Activated T-cell treated with anti-CD3 and anti-CD28 coated beads for 24 hours (primary cell): ENCODE measurements at places on chromosomes 3 and 15.

- DNase-seq: peak; percentile 28
Measured at GRCh38 chr15:82849556-82850512, 40.4 kb downstream of the WHAMM start.

DNA sequence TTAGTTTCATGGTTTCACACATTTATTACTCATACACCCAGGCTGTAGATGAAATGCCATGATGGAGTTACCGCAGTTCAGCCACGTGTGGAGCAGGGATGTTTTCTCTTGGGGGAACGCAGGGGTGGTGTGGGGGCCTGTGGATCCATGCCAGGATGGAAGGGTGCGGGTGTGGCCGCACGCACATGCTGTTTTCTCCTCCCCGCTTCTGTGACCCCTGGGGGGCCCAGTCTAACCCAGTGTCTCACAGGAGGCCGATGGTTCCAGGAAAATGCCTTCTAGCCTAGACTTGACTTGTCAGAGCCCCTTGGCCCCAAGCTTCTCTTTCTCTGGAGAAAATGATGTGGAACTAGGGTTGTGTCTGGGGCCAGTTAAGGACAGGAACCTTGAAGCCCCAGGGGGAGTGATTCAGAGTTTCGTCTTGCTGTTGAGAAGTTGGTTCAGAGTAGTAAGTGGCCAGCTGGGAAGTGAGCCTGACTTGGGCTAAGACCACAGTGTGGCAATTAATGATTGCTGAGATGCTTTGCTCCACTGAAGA is 240.4 kb upstream of the BHLHE40 start:
- no peak for DNase-seq

- no peak for DNase-seq
Measured at GRCh38 chr3:160010578-160010977, 21.9 kb downstream of the IL12A start.

DNA sequence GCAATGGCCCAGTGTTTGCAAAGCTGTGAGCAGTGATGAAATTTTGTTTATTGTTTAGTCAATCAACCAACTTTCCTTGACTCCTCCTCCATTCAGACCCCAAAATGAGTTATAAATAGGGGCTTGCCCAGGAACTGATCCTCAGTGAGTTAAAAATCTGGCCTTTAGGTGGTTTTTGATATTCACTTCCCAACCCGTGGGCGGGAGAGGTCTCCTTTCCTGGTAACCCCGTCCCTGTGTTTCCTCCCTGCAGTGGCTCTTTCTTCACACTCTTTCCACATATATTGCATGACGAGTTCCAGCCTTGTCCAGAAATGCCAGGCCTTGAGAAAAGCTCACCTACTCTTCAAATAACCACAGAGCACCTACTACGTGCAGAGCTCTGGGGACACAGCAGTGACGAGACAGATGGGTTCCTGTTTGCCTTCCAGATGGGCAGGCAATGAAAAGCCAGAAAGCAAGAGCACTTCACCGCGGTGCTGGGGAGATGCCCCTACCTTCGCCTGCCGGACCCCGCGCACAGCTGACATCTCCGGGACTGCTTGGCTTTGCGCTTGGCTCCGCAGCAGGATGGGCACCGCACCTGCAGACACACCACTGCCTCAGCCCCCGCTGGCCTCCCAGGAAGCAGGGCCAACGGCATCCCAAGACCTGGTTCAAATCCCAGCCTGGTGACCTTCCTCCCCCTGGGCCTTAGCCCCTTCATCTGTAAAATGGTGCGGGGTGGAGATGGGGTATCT is 17.2 kb downstream of the SSUH2 start:
- no peak for DNase-seq

- DNase-seq: no peak
Measured at GRCh38 chr3:55362210-55362960, 124.7 kb downstream of the WNT5A start.

DNA sequence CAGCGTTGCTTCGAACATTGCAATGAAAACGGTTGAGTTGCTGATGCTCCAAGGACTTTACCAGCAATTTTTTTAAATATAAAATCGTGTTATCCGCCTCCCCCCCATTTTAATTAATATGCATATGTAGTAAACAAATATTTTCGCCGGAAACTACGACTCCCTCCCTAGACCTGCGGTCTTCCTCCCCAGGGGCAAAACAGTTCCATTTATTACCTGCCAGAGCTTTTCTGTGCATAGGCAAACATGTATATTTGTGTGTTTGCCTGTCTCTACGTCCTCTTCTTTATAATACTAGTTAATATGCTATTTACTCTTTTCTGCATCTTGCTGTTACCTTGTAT is 593 bp upstream of the RSL24D1 start:
- DNase-seq: no peak

DNA sequence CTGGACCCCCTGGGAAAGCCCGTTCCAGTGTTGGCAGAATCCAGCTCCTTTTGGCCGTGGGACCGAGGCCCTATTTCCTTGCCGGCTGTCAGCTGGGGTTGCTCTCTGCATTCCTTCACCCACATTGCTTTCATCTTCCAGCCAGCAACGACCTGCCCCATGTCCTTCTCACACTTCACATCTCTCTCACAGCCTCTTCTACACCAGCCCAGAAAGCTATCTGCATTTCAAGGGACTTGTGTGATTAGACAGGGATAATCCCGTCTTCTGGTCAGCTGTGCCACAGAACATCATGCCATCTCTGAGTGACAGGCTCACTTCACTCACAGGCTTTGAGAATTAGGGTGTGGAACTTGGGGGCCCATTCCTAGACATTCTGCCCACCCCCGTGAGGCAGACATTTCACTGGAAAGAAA is 16.4 kb downstream of the EFCC1 start:
- DNase-seq: no peak

DNA sequence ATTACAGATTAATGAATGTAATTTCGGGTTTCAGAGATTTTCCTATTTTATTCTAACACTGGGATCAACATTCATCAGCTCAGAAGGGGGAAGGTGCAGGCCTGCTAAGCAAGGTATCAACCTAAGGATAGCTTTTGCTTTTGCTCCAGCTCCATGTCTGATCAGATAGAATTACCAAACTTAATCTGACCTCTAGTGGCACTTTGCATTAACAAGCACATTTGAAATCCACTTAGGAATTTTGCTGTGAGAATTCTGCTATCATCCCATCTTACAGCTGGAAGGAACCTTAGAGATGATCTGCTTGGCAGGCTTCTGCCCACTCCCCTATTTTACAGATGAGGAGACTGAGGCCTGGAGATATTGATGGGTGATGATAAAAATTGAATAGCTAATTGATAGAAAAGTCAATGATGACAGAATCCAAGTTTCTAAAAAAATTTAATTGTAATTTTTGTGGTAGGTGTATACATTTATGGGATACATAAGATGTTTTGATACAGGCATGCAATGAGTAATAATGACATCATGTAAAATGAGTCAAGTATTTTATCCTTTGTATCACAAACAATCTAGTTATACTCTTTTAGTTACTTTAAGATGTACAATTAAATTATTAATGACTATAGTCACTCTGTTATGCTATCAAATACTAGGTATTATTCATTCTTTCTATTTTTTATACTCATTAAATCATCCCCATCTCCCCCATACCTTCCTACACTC is 209.2 kb upstream of the ZPLD1 start:
- no peak for DNase-seq

DNA sequence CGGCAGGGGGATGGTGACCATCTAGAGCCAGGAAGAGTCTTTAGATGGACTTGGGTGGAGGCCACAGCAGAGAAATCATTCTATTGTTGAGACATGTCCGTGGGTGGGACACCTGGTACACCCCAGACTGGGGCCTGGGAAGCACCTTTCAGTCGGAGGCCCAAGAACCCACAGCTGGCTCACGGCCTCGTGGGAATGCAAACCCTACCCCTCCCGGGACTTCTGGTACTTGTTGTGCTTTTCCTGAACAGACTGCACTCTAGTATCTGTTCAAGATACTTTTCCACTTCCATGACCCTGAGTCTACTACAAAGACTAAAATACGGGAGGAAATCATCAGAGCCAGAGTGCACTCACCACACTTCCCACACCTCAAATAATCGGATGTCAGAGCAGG is 60.7 kb downstream of the BDH1 start:
- DNase-seq: no peak

- DNase-seq: no peak
Measured at GRCh38 chr15:88484682-88485331, 17.3 kb downstream of the MRPS11 start.

- no peak for DNase-seq
Measured at GRCh38 chr15:43144512-43144911, 11.1 kb downstream of the TMEM62 start.

DNA sequence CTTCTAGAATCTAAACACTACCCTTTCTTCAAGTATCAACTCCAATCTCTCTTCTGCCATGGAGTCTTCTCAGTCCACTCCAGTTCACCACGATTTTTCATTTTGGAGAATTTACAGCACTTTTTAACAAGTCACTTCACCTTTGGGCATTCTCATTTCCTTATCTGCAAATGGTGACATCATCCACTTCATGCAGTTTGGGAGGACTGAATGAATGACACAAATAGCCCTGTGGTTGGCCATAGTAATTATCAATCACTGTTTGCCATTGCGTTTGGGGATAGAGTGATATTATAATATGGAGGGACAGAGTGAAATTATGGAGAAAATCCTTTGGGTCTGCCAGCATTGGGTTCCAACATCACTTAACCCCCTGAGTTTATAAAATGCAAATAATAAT is 38.0 kb upstream of the TM4SF1 start:
- DNase-seq: no peak

GRCh38 chr3:157582637-157582973 is 79.4 kb upstream of the VEPH1 start:
- DNase-seq: no peak

GRCh38 chr15:31051496-31052080 is 49.9 kb downstream of the TRPM1 start:
- DNase-seq: no peak

DNA sequence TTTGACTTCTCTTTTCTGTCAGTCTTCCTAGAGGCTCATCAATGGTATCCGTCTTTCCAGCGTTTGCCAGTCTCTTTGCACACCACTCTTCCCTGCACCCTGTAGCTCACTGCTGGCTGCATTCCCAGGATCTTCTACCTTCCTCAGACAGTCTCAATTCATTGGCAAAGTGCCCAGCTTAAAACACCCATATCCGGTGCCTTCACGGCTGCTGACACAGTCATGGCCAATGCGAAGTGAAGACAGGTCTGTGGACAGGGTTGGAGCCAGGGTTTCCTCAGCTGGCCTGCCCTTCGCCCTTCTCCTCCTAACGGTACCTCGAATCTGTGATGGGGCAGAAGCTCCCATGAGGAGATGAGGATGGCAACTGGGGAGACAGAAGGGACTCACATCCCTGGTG is 36.1 kb downstream of the PTH1R start:
- no peak for DNase-seq

DNA sequence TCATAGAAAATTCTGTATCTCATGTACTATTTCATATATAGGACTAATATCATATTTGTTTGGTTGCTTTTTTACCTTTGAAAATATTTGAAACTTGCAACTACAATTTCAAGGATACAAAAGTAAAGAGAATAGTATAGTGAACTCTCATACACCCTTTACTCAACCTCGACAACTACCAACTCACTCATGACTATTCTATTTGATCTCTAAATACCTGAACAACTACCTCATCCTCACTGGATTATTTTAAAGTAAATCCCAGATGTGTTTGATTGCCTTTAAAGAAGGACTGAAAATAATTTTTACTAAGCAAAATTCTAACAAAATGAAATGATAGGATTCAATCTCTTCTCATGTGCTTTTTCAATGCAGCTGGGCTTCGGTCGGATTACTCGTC is 12.1 kb downstream of the TMPRSS7 start:
- DNase-seq: no peak

DNA sequence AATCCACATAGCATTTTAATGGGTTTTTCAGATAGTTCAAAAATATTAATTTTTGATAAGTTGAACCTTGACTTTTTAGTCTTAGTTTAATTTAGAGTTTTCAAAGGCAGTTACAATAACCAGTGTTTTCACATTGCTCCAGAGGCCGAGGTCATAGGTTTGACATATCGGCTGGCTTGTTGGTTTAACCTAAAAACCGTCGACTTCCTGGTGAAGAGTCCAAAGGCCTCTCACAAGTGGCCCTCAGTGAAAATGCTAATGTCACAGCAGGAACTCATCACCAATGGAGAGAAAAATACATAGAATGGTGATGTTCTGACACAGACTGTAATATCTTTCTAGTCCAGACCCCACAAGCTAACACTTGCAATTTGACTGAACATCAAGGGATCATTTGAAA is 642.3 kb downstream of the PLOD2 start:
- no peak for DNase-seq

- DNase-seq: no peak
Measured at GRCh38 chr3:192825657-192826200, 91.9 kb downstream of the MB21D2 start.

GRCh38 chr3:186374376-186374775 is 12.3 kb upstream of the DGKG start:
- no peak for DNase-seq

DNA sequence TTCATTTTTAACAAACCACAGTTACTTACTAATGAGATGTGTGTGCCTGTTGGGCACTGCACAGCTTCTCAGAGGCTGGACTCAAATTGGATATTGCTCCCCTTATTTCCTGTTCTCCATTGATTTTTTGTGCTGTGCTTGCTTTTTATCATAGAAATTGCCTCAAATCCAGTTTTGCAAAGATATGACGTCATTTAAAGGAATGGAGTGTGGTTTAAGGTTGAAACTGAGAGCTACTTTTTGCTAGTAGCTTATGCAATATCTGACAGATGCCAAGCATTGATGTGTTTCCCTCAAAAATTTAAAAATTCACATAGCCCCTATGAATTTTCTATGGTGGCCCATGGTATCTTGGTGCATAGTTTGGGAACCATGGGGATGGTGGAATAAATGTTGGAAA is 67.7 kb upstream of the ROPN1 start:
- no peak for DNase-seq

GRCh38 chr15:99677540-99678134 is 55.6 kb downstream of the LYSMD4 start:
- DNase-seq: no peak

DNA sequence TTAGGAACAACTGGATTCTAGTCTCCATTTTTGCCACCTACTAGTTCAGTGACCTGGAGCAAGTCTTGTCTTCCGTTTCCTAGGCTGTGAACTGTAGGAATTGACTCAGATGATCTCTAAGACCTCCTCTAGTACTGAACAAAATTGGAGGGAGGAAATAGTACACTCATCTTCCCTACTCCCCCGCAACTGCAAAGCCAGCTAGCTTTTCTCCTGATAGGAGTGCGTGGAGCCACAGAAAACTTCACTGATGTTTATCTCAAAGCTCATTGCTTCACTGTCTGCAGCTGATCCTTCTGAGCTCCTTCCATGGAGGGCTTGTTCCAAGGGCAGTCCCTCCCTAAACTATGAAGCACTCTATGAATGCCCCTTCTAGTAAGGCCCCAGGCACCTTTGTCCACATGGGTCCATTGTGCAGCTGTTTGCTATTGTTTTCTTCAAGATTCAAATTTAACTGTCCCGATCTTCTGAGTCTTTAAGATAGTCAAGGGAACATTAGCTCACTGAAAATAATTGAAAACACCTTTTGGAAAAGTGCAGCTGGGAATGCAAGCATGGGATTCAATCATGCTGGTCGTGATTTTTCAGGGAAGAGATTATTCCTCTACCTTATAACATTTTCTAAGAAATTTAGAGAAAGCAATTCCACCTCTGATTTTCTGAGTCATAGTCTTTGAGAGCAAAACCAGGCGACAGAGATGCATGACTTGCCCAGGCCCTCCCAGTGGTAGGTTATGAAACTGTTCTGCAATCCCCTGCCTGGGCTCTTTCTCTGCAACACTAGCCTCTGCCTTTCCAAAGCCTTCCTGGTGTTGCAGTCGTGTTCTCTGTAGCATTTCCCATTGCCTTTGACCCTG is 24.3 kb downstream of the FILIP1L start:
- no peak for DNase-seq
